ENCODE measurements at places on chromosomes 16 and 17.

- no peak for DNase-seq
Observed at GRCh38 chr17:17888371-17888770, 51.6 kb upstream of the SREBF1 start.

DNA sequence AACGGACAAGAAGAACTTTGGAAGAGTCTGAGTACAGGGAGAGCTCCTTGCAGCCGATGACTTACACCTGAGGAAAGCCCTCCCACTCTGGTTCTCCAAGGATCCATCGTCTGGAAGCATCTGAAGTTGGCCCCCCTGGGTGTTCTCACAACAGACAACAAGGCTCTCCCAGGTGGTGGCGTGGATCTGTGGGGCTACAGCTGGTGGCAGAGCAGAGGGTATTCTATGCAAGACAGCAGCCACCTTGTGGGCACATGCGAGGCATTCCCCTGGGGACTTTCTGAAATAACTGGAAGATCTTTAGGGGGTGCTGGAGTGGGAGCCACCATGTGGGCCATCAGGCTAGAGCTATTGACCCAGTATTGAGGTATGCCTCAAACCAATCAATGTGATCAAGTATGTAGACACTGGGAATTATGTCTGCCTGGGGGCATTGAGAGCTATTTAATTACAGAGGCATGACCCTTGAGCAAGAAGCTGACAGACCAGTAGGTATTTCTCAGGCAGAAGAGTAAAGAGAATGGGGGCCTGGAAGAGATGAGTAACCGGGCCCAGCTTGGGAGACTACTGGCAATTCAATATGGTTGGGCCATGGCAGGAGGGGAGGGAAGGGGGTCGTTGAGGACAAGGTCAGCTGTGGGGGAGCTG, 6.9 kb upstream of the KRT19 start:
- no peak for DNase-seq

DNA sequence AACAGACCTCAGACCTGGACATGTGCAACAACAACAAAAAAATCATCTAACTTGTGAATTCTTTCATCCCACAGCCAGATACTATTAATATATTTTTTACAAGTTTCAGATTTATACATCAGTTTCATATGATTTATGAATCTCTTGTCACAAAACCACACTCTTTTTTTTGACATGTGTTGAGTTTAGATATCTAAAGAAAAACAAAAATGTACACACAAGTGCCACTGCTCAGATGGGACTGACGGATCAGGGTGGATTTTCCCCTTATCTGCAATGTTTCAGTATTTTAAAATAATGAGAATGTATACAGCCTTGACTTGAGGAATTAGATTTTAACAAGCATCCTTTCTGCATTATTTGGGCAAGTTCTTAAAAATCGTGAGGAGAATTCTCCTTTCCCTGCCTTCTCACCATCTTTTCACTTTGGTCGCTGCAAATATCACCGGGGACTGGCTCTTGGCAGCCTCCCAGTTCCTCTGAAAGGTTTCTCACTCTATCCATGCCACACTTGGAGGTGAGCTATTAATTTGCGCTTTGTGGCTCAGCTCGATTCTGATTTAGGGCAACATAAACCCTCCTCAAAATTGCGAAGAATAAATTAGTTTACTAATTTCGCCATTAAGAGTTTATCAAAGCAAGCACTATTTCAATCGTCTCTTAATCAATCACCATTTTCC, 225.7 kb downstream of the XYLT1 start:
- DNase-seq = no peak

GRCh38 chr17:41518789-41519449, at the start of gene KRT15:
Gene KRT15, minus strand, starts transcription at chr17:41518890. Its CDS starts 63 bp downstream, at chr17:41518827.
- DNase-seq = no peak

GRCh38 chr16:67100569-67101310, 9.0 kb upstream of the PHAF1 start:
- DNase-seq = no peak
